Smooth muscle cell of the pulmonary artery (primary cell): ENCODE measurements at places on chromosomes 6 and 20. TPM values are rescaled to one million over a fixed set of nuclear protein-coding genes. Genes with fewer than 3 reads are reported as not detected.

Gene CLIC1
- total RNA-seq, result 417 and 463 TPM in 2 replicates

Gene PAK5
- total RNA-seq, result 0.03 TPM in 1 of 2 replicates, not detected in the other

Gene KIF25
- total RNA-seq, result 0.72 TPM in 1 of 2 replicates, not detected in the other

Gene ADRM1
- 68.2 and 95.2 TPM in 2 replicates for total RNA-seq

Gene CCN5
- total RNA-seq, result 3.0 and 36.4 TPM in 2 replicates

Gene RIPOR2
- total RNA-seq, result 0.40 and 2.9 TPM in 2 replicates

Gene TREML1
- not detected in 2 replicates for total RNA-seq

Gene PNPLA1
- total RNA-seq, result 0.03 and 0.07 TPM in 2 replicates

Gene SLC26A8
- under 0.01 and 0.07 TPM in 2 replicates for total RNA-seq

Gene PPP1R3G
- 3.0 TPM in 2 replicates for total RNA-seq

Gene PFDN6
- total RNA-seq, result 20.1 and 25.2 TPM in 2 replicates

Gene FAM217A
- not detected in 2 replicates for total RNA-seq

Gene C6orf141
- 6.5 TPM in 1 of 2 replicates, not detected in the other for total RNA-seq

Gene TAF8
- 10.4 and 11.1 TPM in 2 replicates for total RNA-seq

Gene EYA2
- total RNA-seq, result 0.03 and 0.07 TPM in 2 replicates

Gene ARMH2
- total RNA-seq, result not detected in 2 replicates

Gene FAXC
- 0.26 and 0.59 TPM in 2 replicates for total RNA-seq

Gene OOEP
- 0.13 and 0.30 TPM in 2 replicates for total RNA-seq

Gene ENPP4
- total RNA-seq, result 0.89 and 17.1 TPM in 2 replicates

Gene PSMF1
- total RNA-seq, result 35.6 and 37.7 TPM in 2 replicates

Gene TINAG
- total RNA-seq, result not detected in 2 replicates

Gene DUSP15
- 0.17 and 0.20 TPM in 2 replicates for total RNA-seq

Gene TNNC2
- 0.39 TPM in 1 of 2 replicates, not detected in the other for total RNA-seq

Gene CPNE5
- 0.17 and 0.20 TPM in 2 replicates for total RNA-seq

Gene ZNFX1
- total RNA-seq, result 45.8 and 50.4 TPM in 2 replicates

Gene C20orf141
- total RNA-seq, result not detected in 2 replicates

Gene VGLL2
- not detected in 2 replicates for total RNA-seq

Gene TMEM217
- 1.4 and 2.2 TPM in 2 replicates for total RNA-seq

Gene PPP1R11
- total RNA-seq, result 23.8 and 25.7 TPM in 2 replicates

Gene ANGPT4
- total RNA-seq, result not detected in 2 replicates

Gene ALDH5A1
- total RNA-seq, result 1.5 and 1.9 TPM in 2 replicates

Gene TMC2
- total RNA-seq, result not detected in 2 replicates

Gene CTCFL
- total RNA-seq, result not detected in 2 replicates

Gene PLN
- total RNA-seq, result 4.9 and 17.5 TPM in 2 replicates

Gene GCNT2
- total RNA-seq, result 2.0 and 11.5 TPM in 2 replicates

Gene ADGRF1
- total RNA-seq, result not detected in 2 replicates

Gene KIF6
- total RNA-seq, result 0.26 and 0.33 TPM in 2 replicates

Gene WFDC2
- not detected in 2 replicates for total RNA-seq

Gene RAET1L
- not detected in 2 replicates for total RNA-seq

Gene TTBK1
- total RNA-seq, result 0.07 TPM in 1 of 2 replicates, not detected in the other

Gene CALHM4
- 0.20 TPM in 1 of 2 replicates, not detected in the other for total RNA-seq

Gene FAM110A
- 2.1 and 2.5 TPM in 2 replicates for total RNA-seq

Gene SLC17A3
- not detected in 2 replicates for total RNA-seq

Gene RRAGD
- 3.8 and 3.9 TPM in 2 replicates for total RNA-seq

Gene CDH4
- 0.07 and 0.10 TPM in 2 replicates for total RNA-seq

Gene HSPA1L
- 1.9 and 2.2 TPM in 2 replicates for total RNA-seq

Gene FAM83C
- total RNA-seq, result not detected in 2 replicates

Gene HRH3
- not detected in 2 replicates for total RNA-seq

Gene TSHZ2
- total RNA-seq, result 0.26 and 3.1 TPM in 2 replicates

Gene VNN1
- total RNA-seq, result 0.20 TPM in 1 of 2 replicates, not detected in the other

Gene DCBLD1
- 39.2 and 54.2 TPM in 2 replicates for total RNA-seq

Gene HLA-G
- total RNA-seq, result 0.26 and 0.36 TPM in 2 replicates
